ENCODE measurements at places on chromosomes 16 and 17. TPM values are rescaled to one million over a fixed set of nuclear protein-coding genes. Genes with fewer than 3 reads are reported as not detected.

Gene TTLL6
- polyA plus RNA-seq, result 0.15 TPM

Gene KIF1C
- polyA plus RNA-seq, result 89.4 TPM

Gene SOCS1
- 15.0 TPM for polyA plus RNA-seq

Gene ABCC3
- 13.4 TPM for polyA plus RNA-seq

Gene DYNLRB2
- 0.77 TPM for polyA plus RNA-seq

Gene LLGL2
- 15.1 TPM for polyA plus RNA-seq

Gene TBC1D3I
- not detected for polyA plus RNA-seq

Gene RUSF1
- 59.4 TPM for polyA plus RNA-seq

Gene CTRB2
- polyA plus RNA-seq, result 2.6 TPM

Gene RHBDL3
- 1.9 TPM for polyA plus RNA-seq

Gene DPEP3
- polyA plus RNA-seq, result 0.09 TPM

Gene RNF157
- polyA plus RNA-seq, result 5.8 TPM

Gene AXIN2
- polyA plus RNA-seq, result 25.4 TPM

Gene PDF
- polyA plus RNA-seq, result 6.7 TPM

Gene KRTAP2-2
- polyA plus RNA-seq, result not detected

Gene ATP6V0C
- 193 TPM for polyA plus RNA-seq

Gene TMC7
- polyA plus RNA-seq, result 3.4 TPM

Gene WWOX
- 15.3 TPM for polyA plus RNA-seq

Gene CTRB1
- polyA plus RNA-seq, result 1.6 TPM

Gene GRAP
- 4.2 TPM for polyA plus RNA-seq

Gene LAT
- 9.9 TPM for polyA plus RNA-seq

Gene HS3ST4
- 0.19 TPM for polyA plus RNA-seq

Gene ASPA
- 2.8 TPM for polyA plus RNA-seq

Gene GPR179
- polyA plus RNA-seq, result 0.04 TPM

Gene SCNN1G
- 0.61 TPM for polyA plus RNA-seq

Gene ACE
- polyA plus RNA-seq, result 6.2 TPM

Gene HOXB1
- not detected for polyA plus RNA-seq

Gene VWA3A
- 0.05 TPM for polyA plus RNA-seq

Gene PRR35
- polyA plus RNA-seq, result not detected

Gene GAST
- polyA plus RNA-seq, result not detected

Gene HOXB9
- 0.35 TPM for polyA plus RNA-seq

Gene CES1
- 61.4 TPM for polyA plus RNA-seq

Gene CCR7
- 0.39 TPM for polyA plus RNA-seq

Gene BEAN1
- 1.0 TPM for polyA plus RNA-seq

Gene CD300C
- 2.3 TPM for polyA plus RNA-seq

Gene SGSM2
- 61.1 TPM for polyA plus RNA-seq

Gene CSH1
- not detected for polyA plus RNA-seq

Gene AGRP
- not detected for polyA plus RNA-seq

Gene PPL
- polyA plus RNA-seq, result 55.0 TPM

Gene CSNK1D
- 122 TPM for polyA plus RNA-seq

Gene RABEP2
- polyA plus RNA-seq, result 23.4 TPM

Gene TBC1D3G
- not detected for polyA plus RNA-seq
